KG1 (cell line): ENCODE measurements at places on chromosomes 1 and 21.

DNA sequence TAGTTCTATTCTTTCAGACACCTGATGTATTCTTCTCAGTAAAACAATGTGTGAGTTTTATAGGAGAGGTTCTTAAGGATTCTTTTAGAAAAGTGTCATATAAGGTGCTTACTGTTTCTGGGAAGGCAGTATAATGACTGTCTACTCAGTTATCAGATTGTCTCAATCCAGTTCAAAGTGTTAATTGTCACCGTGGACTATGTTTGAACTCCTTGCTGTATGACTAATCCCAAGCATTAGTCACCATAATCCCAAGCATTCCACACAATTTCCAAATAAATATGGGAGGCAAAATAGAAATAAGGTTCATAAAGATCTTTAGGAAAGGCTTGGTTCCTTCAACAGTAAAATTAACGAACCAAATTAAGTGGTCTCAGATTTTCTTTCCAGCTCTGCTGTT lies 342.1 kb upstream of the NR5A2 start:
- no peak for DNase-seq

DNA sequence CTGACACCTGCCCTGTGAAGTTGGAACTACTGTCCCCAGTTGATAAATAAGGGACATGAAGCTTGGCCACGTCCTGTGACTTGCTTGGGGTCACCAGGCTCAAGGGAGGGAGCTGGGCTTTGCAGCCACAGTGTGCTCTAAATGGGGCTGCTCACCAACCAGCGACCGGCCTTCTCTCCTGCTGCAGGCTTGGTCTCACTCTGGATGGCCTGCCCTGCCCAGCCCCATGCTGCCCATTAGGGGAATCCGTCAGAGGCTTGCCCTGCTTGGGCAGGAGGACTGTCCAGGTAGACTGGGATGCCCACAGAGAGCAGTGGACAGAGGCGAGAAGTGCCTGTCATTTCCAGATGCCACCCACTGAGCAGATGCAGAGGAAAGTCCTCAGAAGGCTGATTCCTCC lies 1.2 kb upstream of the CENPS start:
- no peak for DNase-seq

DNA sequence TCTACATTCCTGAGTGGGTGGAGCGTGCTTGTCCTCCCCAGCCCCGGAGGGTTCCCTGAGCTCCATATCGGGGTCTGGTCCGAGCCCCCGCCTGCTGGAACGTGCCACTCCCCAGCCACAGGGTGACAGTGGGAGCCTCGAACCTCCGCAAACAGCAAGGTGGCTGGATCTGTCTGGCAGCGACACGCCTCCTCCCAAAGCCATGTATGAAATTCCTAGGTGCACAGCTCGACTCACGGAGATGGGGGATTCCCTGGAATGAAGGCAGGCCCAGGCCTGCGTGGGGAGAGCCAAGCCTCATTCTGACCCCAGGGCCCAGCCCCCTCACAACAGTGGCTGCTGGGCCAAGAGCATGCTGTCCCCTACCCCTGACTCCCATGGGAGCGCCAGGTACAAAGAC lies 32.9 kb downstream of the TP73 start:
- no peak for DNase-seq

GRCh38 chr1:228396770-228397662 lies 9.6 kb downstream of the TRIM11 start:
- DNase-seq: no peak

GRCh38 chr1:228104526-228105269 lies 1.6 kb upstream of the C1orf35 start:
- no peak for DNase-seq

DNA sequence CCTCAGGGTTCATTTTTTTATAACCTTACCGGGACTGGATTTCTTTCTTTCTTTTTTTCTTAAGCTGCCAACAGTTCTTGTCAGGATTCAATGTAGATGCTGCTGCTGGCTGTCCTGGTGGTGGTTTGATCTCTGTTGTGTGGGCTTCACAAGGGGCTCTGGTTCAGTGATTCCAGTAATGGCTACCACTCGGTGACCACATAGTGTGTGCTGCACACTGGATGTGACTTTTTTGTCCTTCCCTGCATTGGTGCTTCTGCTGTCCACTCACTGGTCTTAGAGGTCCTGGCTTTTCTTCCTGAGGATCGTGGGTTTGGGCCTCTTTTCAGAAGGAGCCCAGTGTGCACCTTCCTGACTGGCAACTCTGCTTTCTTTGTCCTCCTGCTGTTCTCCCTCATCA lies 18.5 kb downstream of the KCNK1 start:
- DNase-seq: no peak

GRCh38 chr1:50488876-50489275 lies 65.6 kb upstream of the DMRTA2 start:
- DNase-seq: no peak

DNA sequence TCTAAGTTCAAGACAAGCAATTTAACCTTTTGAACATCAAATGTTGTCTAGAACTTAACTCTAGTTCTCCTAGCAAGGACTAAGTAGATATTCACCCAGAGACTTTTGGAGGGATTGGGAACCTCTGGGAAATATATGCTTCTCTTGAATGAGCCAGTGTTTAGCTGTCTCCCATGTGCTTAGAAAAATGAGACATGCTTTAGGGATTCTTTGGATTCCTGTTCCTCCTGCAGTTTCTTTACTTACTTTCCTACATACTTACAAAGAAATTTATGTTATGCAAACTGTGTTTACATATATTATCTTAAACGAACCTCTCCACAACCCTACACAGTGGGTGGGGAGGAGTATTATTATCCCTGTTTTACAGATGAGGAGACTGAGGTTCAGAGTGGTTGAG lies 39.2 kb downstream of the RNASEL start:
- DNase-seq: no peak
